GM12892 (cell line): ENCODE measurements at places on chromosomes 3 and 15.

- DNase-seq: no peak
Observed at GRCh38 chr3:130870423-130870822, 23.5 kb upstream of the ATP2C1 start.

DNA sequence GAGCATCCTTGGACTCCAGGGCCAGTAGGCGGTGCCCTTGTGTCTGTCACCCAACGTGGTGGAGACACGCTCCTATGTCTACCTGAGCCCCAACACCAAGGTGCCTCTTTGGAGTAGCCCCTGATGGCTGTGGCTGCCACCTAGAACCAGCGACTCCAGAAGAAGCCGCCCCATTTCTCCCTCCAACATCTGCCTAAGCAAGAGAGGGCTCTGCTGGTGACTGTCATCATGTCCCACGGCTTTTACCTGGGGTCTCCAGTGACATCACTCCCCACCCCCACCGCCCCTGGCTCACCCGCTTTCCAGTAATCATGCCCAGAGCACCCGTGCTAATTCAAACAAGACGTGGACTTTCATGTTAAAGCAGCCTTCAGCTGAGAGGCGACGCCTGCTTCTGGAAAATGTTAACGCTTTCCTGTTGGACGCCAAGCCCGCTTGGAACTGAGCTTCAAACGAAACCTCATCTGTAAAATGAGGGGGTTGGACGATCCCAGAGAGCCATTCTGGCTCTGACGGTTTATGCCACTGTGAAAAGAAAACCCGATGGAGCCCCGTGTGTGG is 57.0 kb downstream of the ISG20 start:
- DNase-seq: no peak

GRCh38 chr15:72532991-72533601 is 59.0 kb downstream of the ARIH1 start:
- DNase-seq: no peak

GRCh38 chr15:40330368-40330836 is 6.9 kb downstream of the INAFM2 start:
- DNase-seq: no peak

- DNase-seq: no peak
Observed at GRCh38 chr3:116473602-116474001, 28.3 kb upstream of the LSAMP start.

DNA sequence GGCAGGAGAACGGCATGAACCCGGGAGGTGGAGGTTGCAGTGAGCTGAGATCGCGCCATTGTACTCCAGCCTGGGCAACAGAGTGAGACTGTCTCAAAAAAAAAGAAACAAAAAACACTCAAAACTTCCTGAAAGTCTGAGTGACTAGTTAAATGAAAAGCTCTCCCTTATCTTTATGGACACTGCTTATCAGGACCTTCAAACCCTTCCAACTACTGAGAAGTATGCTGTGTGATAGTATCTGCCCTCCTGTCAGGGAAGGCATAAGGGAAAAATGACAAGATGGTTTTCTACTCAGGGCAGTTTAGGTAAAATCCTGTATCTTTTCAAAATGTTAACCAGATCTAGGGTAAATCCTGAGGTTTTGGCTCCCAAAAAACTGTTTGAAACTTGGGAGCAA is 21.8 kb downstream of the EMC7 start:
- DNase-seq: no peak

- DNase-seq: no peak
Observed at GRCh38 chr15:44045661-44046060, 149.4 kb downstream of the FRMD5 start.

DNA sequence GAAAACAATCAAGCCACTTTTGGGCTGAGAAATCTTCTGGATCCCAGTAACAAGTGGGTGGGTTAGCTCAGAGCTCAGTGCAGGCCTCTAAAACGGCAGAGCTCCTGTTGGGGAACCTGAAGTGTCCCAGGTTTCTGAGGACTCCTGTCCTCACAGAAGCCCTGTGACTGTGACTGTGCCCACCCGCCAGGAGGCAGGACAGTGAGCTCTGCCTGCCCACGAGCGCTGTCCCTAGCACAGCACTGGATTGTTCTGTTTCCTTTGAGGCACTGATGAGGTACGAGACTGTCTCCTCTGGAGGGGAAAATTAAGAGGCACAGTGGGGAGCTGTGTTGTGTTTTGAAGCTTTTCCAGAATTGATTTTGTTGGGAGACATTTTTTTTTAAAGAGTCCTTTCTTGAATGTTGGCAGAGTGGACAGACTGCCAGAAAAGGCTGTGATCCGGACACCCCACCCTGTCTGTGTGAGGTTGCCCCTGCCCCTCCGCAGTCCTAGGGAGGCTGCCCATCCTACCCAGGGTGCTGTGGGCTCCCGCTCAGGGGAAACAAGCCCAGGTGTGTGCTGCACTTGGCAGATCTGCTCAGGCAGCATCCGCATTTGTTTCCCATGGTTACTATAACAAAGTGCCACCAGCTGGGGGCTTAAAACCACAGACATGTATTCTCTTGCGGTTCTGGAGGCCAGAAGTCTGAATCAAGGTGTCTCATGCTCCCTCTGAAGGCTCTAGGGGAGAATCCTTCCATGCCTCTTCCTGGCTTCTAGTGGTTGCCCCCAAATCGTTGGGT is 66.6 kb upstream of the LARS2 start:
- DNase-seq: no peak

- DNase-seq: no peak
Observed at GRCh38 chr3:28328188-28329151, 20.1 kb upstream of the ZCWPW2 start.

DNA sequence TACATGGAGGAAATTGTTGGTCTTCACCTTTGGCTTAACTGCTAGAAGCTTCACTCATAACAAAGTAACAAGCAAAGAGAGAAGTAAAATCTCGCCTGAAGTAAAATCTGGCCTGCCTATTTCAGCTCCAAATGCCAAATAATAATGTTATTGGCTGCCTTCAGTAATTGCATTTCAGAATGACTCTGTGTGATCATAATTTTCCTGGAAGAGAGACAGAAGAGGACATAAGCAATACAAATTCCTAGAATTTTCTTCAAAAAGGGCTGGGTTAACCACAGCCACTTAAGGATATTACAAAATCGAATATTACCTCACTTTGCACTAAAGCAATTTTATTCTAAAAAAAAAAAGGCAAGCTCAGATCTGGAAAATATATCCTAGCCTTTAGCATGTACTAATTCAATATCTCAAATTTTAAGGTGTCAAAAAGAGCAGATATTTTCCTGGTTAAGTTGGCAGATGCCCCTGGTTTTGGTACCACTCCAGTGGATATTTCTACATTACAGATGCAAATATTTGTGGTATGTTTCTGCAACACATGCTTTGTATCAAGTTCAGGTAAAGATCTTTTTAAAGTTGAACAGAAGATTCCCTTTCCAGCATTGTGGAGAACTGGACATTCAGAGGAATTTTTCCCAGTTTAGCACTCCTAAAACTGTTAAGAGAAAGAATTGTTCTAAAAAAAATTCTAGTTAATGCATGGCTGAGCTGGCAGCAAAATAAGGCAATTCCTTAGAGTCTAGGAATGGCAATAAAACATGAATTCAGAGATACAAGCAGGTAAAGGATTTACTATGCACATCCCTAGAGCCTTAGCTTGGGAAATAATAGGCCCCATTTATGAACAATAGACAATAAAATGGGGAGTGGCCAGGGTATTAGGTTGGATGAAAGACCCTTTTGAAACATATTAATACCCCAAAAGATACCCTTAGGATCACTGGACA is 116.7 kb downstream of the STAC start:
- DNase-seq: no peak

- DNase-seq: no peak
Observed at GRCh38 chr3:96434651-96435050, 379.7 kb upstream of the EPHA6 start.

DNA sequence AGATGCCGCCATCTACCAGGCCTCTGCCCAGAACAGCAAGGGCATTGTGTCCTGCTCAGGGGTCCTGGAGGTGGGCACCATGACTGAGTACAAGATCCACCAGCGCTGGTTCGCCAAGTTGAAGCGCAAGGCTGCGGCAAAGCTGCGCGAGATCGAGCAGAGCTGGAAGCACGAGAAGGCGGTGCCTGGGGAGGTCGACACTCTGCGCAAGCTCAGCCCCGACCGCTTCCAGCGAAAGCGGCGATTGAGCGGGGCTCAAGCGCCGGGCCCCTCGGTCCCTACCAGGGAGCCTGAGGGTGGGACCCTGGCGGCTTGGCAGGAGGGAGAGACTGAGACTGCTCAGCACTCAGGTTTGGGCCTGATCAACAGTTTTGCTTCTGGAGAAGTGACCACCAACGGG is 22.6 kb downstream of the ALPK3 start:
- no peak for DNase-seq

DNA sequence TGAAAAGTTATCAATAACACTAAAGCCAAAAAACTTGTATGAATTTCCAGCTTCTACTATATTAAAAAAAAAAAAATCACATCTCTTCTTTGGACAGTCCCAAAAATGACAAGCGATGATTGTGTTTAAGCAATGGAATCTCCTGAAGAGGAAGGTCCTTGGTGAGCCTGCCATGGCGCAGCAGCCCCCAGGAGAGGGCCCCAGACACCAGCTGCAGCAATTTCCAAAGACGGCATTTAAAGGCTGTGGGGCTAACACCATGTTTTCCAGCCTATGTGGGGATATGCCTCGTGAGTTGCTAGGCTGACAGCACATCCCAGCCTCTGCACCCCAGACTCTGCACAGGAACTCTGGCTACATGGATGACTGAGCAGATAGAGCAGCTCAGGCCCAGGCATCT is 14.7 kb downstream of the SKIC8 start:
- no peak for DNase-seq

DNA sequence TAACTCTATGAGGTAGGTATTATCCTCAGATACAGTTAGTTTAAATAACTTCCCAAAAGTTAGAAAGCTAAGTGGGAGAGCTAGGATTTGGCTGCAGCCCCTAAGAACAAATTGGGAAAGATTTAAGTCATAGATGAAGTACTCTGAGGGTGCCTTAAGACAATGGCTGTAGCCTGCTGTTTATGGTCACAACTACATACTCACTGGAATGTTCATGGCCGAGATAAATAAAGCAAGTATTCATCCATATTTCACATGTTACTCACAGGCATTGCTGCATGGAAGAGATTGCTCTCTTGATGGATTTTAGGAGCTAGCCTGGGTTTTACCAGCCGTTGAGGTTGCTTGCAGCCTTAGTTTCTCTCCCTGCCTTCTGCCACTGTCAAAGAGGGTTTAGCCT is 145.0 kb downstream of the CMSS1 start:
- no peak for DNase-seq

- DNase-seq: no peak
Observed at GRCh38 chr3:142273501-142273900, 48.1 kb upstream of the GK5 start.

- DNase-seq: no peak
Observed at GRCh38 chr15:50880206-50880605, 28.3 kb upstream of the AP4E1 start.

- DNase-seq: no peak
Observed at GRCh38 chr3:137460944-137461343, 303.2 kb upstream of the SOX14 start.

DNA sequence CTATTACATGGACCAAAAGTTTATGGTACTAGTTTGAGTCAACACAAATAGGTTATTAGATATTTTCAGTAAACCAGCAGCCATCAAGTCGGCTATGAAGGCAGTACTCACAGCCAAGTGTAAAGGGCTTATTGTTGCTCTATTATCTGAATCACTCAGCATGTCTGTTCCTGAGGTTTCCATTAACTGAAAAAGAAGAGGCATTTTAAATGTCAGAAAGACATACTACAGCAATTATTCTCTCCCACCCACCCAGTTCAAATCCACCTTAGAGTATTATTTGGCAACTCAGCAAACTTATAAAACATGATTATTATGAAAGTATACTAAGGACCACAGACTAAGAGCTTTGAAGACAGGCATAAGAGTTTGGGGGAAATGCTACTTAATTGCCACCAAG is 93.1 kb downstream of the BTD start:
- DNase-seq: no peak

GRCh38 chr3:1381647-1382036 is 288.8 kb downstream of the CNTN6 start:
- no peak for DNase-seq

DNA sequence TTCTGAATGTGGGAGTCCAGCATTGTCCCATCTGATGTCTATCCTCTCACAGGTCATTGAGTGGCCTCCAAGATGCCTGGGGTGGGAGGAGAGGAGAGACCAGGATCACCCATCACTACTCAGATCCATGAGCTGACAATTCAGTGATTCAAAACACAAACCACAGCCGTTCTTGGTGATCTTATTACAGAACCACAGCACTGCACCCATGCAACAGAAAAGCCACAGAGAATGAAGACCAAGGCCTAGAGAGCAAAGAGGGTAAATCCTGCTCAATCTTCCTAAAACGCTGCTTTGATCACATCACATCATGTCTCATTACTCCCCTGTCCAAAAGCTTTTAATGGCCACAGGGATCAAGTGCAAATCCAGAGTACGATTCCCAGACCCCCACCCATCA is 23.5 kb downstream of the ANP32A start:
- DNase-seq: no peak

DNA sequence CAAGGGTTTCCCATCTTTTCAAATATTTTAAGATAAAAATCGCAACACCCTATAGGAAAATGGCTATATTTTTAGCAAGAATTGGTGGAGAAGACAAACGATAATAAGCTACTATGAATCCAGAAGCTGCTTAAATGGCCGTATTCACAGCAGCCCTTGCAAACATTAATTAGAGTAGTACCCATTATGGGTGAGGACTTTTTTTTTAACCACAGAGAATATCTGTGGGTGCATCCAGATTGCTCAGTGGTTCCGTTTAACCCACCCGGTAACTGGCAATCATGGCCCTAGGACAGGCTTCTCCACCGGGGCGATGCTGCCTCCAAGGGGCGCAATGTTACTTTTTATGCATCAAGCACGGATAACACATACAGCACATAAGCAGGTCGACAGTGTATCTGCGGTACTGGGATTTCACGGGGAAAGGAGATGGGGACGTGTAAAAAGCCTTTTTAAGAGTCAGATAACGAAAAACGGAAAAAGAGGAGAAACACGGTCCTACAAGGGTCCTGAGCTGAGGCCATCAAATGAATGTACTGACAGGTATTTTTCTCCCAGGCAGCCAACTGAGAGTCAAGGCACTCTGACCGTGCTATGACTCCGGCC is 968 bp upstream of the TMEM266 start:
- no peak for DNase-seq

GRCh38 chr3:98734735-98735134 is 28.4 kb upstream of the ST3GAL6 start:
- no peak for DNase-seq

DNA sequence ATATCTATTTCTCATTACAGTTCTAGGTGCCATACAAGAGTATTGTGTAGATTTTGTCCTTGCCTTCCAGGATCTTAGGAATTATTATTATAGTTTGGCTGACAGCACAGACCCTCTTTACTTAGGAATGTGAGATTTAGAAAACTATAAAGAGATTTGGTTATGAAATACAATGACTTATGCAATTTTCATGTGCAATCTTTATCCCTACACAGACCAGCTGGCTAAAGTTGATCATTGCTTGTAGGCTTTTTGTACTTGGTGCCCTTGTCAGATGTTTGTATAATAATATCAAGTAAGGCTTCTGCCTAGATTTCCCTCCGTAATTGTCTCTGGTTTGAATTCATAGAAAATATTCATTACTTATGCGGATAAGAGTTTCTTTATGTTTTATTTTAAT is 174.5 kb upstream of the GAP43 start:
- DNase-seq: no peak

GRCh38 chr3:18144571-18144970 is 280.6 kb downstream of the SATB1 start:
- no peak for DNase-seq
